ENCODE measurements at places on chromosomes 13 and 19. TPM values are rescaled to one million over a fixed set of nuclear protein-coding genes. Genes with fewer than 3 reads are reported as not detected.

DNA sequence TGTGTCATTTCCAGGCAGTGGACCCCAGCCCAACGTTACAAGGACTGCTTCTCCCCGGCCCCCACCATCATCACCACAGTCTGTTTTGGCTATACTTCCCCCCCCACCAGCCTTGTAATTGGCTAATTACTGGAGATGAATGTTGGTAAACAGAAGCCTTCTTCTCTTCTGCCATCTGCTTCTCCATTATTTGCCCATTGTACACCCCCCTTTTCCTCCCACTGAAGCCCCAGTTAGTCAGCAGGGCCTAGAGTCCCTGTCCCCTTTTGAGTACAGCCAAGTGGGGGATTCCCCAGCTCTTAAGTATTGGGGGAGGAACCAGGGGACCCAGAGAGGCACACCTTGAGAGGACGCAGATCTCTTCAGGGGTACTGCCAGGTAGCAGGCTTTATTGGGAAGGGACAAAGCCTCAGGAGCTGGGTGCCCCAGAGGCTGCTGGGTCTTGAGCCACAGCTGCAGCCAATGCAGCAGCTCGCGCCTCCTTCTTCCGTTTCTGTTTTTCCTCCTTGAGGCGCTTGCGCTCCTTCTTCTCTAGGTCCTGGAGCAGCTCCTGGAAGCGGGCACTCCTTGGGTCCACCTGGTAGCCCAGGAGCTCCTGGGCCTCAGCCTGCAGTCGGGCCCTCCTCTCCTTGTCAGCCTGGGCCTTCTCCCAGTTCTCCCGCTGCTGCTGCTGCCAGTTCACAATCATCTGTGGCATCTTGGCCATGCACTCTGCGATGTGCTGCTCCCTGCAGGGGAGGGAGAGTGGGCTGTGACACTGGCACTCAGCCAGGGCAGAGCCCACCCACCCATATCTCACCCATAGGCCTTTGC is 3.0 kb downstream of the GADD45GIP1 start:
- no peak for DNase-seq

Gene TJP3
- not detected for total RNA-seq

DNA sequence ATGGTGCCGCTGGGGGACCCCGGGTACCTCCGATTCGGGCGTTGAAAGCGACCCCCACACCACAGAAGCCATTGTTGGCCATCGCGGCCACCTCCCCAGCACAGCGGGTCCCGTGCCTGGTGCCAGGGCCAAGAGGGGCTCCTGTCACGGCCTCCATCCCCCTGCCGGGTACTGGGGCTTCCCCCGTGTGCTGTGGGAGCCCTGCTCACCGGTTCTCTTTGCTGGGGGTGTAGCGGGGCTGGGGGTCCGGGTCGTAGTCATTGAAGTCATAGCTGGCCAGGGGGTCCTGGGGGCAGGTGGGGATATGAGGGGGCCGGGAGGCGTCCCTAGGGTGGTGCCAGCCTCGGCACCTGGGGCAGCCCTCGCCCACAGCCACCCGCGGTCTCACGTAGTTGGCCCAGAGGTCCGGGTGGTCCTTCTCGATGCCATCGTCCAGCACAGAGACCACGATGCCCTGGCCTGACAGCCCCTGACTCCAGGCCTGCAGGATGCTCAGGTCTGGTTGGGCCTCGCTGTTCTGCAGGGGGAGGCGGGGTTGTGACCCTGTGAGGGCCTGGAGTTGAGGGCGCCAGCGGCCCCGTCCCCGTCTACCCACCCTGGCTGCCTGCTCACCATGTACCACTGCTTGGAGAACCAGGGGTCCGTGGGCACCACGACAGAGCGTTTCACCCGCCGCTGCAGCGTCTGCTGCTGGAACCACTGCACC is 2.4 kb downstream of the PCSK4 start:
- no peak for DNase-seq

- DNase-seq: no peak
Observed at GRCh38 chr13:65836066-65836465, 1394.1 kb downstream of the PCDH9 start.

Gene NLRP9
- not detected for total RNA-seq

DNA sequence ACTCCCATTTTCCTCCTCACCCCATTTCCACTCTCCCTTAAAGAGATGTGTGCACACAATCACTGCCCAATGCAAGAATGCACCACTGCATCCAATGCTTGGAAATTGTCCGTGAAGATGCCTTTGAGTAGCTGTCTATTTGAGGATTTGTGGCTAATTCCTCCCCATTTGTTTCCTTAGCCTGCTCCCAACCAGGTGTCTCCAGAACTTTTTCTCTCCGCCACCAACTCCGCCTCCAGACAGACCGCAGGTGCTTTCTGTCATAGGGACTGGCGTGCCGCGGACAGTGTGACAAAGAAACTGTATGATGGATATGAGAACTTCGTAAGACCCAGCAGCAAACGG is 461 bp upstream of the TM9SF2 start:
- DNase-seq: no peak

- DNase-seq: peak; percentile 70
Observed at GRCh38 chr19:55418185-55418584, 10.6 kb upstream of the UBE2S start.

Gene OPA3
- 15.7 TPM for total RNA-seq

Gene EFNB2
- total RNA-seq: 83.1 TPM

- DNase-seq: no peak
Observed at GRCh38 chr19:42693760-42694350, 46.4 kb downstream of the PSG3 start.

GRCh38 chr19:48568345-48568886 is 16.4 kb downstream of the SULT2B1 start:
- no peak for DNase-seq

DNA sequence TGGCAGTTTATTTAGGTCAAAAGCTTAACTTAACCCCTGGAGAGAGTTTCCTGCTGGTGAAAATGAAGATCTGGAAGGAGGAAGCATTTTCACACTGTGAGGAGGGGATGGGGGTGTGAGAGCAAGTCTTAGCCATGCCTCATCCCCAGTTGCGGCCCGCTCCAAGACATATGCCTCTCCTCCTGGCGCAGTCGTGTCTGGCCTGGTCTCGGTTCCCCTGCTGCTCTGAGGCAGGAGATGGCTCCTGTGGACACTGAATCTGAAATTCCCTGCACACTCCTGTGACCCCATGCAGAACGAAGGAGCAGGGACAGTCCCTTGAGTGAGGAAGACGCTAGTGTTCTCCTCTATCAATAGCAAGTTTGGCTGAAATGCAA is 360 bp upstream of the ZNF69 start:
- DNase-seq: no peak

DNA sequence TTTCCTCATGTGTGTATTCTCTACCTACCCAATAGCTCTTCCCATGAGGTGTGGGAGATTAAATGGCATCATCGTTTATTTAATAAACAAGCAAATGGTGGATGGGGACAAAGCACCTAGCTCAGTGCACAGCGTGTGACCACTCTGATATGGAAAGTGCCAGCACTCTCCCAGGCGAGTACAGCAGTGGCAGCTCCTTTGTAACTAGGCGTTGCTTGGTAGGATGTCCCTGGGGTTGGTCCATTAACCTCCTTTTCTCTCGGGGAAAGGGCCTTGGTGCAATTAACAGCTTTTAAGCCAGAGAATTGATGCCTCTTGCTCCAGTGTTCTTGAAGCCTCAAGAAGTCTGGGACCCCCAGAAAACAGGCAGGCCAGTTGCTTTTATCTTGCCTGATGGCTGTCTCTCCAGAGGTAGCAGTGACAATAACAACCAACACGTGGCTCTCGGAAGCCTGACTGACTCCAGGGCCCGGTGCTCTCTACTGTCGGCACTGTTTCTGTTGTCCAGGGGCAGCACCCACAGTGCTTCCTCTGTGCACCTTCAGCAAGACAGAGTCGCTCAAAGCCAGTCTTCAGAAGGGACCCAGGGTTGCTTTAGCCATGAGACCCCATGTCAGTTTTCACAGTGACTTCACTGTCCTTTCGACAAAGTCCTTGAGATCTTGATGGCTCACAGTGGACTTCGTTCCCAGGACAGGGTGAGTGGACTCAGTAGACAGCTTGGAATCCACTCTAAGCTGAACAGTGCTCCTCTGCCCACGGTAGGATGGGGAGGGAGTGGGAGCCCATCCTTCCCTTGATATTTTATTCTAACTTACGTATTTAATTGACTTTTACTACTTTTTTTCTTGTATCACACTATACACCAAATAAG is 33.9 kb upstream of the NPAS1 start:
- DNase-seq: no peak

GRCh38 chr19:34208291-34208884 is 36.1 kb downstream of the LSM14A start:
- DNase-seq: no peak
